ENCODE measurements at places on chromosomes 13 and 19. TPM values are rescaled to one million over a fixed set of nuclear protein-coding genes. Genes with fewer than 3 reads are reported as not detected.

GRCh38 chr13:47100214-47100853 is 203.5 kb upstream of the HTR2A start:
- H3K4me1 ChIP-seq, result peaks cover 12% of the 10 kb centered on the region
- H3K27me3 ChIP-seq, result no peaks in the 10 kb centered on the region
- DNase-seq, result no peak
- H3K4me3 ChIP-seq, result no peak overlapping the region
- no peaks in the 10 kb centered on the region for H3K36me3 ChIP-seq

Gene GGN
- total RNA-seq, result 2.8 TPM

DNA sequence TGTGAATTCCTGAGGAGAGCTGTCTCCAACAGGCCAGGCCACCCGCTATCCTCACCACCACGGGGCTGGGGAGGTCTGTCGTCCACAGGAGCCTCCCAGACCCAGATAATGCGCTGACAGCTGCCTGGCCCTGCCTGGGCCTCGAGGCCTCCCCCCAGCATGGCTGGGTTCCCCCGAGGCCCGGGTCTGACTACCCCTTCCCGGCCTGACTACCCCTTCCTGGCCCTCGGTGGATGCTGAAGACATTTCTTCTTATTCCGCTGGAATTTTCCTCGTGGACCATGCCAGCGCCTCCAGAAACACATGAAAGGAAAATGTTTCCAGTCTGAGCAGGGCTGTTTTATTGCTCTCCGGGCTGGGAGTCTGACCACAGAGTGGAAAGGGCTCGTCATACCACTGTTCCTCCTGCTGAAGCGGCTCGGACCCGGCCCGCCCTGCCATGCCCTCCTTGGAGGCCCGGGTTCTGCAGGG is 16.8 kb upstream of the COMP start:
- H3K4me3 ChIP-seq, result no peak overlapping the region
- no peaks in the 10 kb centered on the region for H3K36me3 ChIP-seq
- H3K27me3 ChIP-seq, result peaks cover 11% of the 10 kb centered on the region
- H3K27ac ChIP-seq, result peak overlapping the region; percentile 67
- no peaks in the 10 kb centered on the region for H3K4me1 ChIP-seq
- DNase-seq, result no peak

DNA sequence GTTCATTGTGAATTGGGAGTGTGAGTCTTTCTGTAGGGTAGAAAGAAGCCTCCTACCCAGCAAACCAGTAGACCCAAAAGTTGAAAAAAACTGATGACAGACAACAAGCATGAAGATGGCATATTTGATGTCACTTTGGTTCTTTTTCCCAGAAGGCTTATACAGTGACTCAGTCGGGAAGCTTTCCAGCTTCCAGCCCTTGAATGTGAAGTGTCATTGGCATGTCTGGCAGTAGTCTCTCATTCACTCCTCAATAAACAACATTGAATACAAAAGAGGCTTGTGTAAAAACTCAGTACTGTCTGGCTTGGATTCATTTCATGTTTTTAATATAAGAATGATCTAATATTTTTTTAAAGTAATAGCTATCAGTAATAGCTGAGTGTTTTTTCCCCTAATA is 68.7 kb downstream of the IPO5 start:
- peaks cover 26% of the 10 kb centered on the region for H3K36me3 ChIP-seq
- no peaks in the 10 kb centered on the region for H3K27me3 ChIP-seq
- no peak overlapping the region for H3K27ac ChIP-seq
- no peak for DNase-seq
- no peak overlapping the region for H3K4me3 ChIP-seq

- peak overlapping the region; percentile 59 for H3K27ac ChIP-seq
- DNase-seq, result no peak
- H3K36me3 ChIP-seq, result peaks cover 3% of the 10 kb centered on the region
- no peak overlapping the region for H3K4me3 ChIP-seq
Measured at GRCh38 chr13:74047931-74048600, 86.1 kb downstream of the KLF12 start.

DNA sequence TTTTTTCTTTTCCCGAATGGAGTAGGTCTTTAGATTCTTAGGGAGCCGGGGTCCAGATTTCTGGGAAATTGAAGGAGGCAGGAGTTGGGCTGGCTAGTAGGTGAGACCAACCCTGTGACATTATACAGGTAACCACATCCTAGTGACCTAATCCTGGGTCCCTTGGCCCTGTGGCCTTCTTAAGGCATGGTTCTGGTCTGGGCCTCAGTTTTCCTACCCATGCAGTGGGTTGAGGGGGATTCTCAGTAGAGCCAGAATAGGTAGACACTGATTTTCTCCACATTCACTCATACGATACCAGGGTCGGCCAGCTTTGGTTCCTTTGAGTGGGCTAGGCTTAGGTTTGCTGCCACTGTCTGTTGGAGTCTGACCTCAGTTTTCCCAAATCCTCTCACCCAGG is 7.2 kb downstream of the PPFIA3 start:
- H3K36me3 ChIP-seq, result no peaks in the 10 kb centered on the region
- H3K27ac ChIP-seq, result no peak overlapping the region
- H3K4me3 ChIP-seq, result no peak overlapping the region
- peaks cover 44% of the 10 kb centered on the region for H3K27me3 ChIP-seq

Gene PSPC1
- 92.3 TPM for total RNA-seq

- H3K27ac ChIP-seq, result no peak overlapping the region
- H3K36me3 ChIP-seq, result peaks cover 4% of the 10 kb centered on the region
- DNase-seq, result no peak
- H3K27me3 ChIP-seq, result peaks cover 6% of the 10 kb centered on the region
Measured at GRCh38 chr13:28867564-28867963, 47.4 kb downstream of the MTUS2 start.

GRCh38 chr19:54387991-54388801 is 23.5 kb upstream of the LAIR1 start:
- H3K36me3 ChIP-seq, result no peaks in the 10 kb centered on the region
- peak overlapping the region; percentile 69 for H3K27ac ChIP-seq
- no peaks in the 10 kb centered on the region for H3K4me1 ChIP-seq
- H3K27me3 ChIP-seq, result peaks cover 52% of the 10 kb centered on the region

- no peaks in the 10 kb centered on the region for H3K4me1 ChIP-seq
- peaks cover 7% of the 10 kb centered on the region for H3K36me3 ChIP-seq
- no peak overlapping the region for H3K27ac ChIP-seq
- no peak for DNase-seq
- no peak overlapping the region for H3K4me3 ChIP-seq
- no peaks in the 10 kb centered on the region for H3K27me3 ChIP-seq
Measured at GRCh38 chr19:45144431-45145269, 16.1 kb downstream of the NKPD1 start.

DNA sequence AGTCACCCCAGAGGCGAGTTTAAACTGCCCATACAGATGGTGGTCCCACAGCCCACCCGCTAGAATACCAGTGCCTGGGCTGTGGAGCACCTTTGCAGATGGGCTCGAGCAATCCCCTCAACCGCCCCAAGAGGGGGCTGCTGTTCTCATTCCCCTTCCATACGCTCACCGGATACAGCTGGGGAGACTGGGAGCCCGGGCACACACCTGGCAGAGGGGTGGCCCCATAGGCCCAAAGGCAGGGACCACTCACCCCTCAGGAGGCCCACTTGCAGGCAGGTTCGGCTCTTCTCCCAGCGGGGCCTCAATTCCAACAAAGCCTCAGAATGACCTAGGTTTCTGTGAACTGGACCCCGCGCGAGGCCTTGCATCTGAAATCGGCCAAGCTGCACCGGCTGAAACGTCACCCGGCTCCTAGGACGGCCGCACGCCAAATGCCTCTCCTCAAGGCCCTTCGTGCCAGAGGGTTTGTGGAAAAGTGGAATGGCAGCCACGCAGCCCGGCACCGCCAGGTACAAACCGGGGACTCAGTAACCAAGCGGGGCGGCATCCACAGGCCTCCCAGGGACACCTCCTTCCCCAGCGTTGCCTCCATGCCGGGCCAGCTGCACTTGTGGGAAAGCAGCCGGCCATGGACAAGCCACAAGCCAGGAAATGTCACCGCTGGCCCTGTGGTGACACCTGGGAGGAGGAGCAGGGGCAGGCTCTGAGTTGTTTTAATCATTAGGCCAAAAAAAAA is 18.7 kb downstream of the MLLT1 start:
- H3K27ac ChIP-seq, result peak overlapping the region; percentile 67
- no peak overlapping the region for H3K4me3 ChIP-seq

DNA sequence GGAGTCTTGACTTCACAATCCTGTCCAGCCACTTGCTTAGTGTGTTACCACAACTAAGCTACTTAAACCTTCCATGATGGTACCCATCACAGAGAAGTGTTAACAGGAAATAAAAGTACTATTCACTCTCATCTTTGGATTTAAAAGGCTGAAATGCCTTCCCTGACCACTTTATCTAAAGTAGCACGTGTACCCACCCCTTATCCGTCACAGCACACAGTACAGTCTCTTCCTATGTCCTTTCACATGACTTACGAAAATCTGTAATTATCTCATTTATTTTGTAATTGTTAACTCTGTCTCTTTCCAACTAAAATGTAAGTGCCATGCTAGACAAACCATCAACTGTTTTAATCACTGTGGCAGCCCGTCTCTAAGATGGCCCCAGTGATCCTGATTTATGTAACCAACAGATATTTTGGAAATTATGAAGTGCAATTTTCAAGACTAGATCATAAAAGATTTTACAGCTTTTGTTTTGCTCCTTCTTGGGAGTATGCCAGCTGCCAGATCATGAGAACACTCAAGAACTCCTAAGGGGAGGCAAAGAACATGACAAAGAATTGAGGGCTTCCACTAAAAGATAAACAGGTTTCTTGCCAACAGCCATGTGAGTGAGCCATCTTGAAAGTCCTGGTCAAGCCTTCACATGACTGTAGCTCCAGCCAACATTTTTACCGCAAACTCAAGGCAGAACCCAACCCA is 44.9 kb downstream of the DIAPH3 start:
- no peak for DNase-seq
- no peaks in the 10 kb centered on the region for H3K4me1 ChIP-seq
- peaks cover 3% of the 10 kb centered on the region for H3K36me3 ChIP-seq
- H3K27me3 ChIP-seq, result no peaks in the 10 kb centered on the region
- H3K4me3 ChIP-seq, result no peak overlapping the region
- H3K27ac ChIP-seq, result no peak overlapping the region

- no peak overlapping the region for H3K4me3 ChIP-seq
- H3K4me1 ChIP-seq, result peaks cover 1% of the 10 kb centered on the region
- H3K36me3 ChIP-seq, result peaks cover 18% of the 10 kb centered on the region
- peaks cover 11% of the 10 kb centered on the region for H3K27me3 ChIP-seq
- no peak for DNase-seq
Measured at GRCh38 chr19:867301-867793, 7.9 kb downstream of the CFD start.

- H3K4me3 ChIP-seq, result peak within 1 kb of the TSS; percentile 95
- peak within 1 kb of the TSS; percentile 94 for H3K27ac ChIP-seq
- peak; percentile 93 for DNase-seq
- no peaks in the 10 kb centered on the region for H3K27me3 ChIP-seq
Measured at GRCh38 chr19:55674841-55675660, at the start of gene EPN1. Gene EPN1, plus strand, starts transcription at chr19:55675226. Its CDS starts 3,402 bp downstream, at chr19:55678628.

- no peaks in the 10 kb centered on the region for H3K27me3 ChIP-seq
- DNase-seq, result no peak
- H3K4me1 ChIP-seq, result peaks cover 22% of the 10 kb centered on the region
- no peaks in the 10 kb centered on the region for H3K36me3 ChIP-seq
Measured at GRCh38 chr19:1874554-1875185, 10.6 kb downstream of the ABHD17A start.

DNA sequence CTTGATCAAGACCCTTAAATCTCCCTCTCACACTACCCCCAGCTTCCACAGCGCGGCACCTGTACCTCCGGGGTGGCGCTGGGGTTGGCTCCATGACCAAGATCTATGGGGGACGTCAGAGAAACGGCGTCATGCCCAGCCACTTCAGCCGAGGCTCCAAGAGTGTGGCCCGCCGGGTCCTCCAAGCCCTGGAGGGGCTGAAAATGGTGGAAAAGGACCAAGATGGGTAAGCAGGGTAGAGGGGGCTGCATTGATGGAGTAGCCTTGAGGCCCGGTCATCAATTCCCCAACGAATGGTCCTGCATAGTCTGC is 8.1 kb upstream of the CD79A start:
- H3K27ac ChIP-seq, result peak overlapping the region; percentile 91
- peaks cover 30% of the 10 kb centered on the region for H3K36me3 ChIP-seq
- no peaks in the 10 kb centered on the region for H3K27me3 ChIP-seq
- no peak for DNase-seq

- no peaks in the 10 kb centered on the region for H3K27me3 ChIP-seq
- no peaks in the 10 kb centered on the region for H3K36me3 ChIP-seq
- no peak overlapping the region for H3K27ac ChIP-seq
- H3K4me1 ChIP-seq, result no peaks in the 10 kb centered on the region
- no peak overlapping the region for H3K4me3 ChIP-seq
Measured at GRCh38 chr19:16799740-16800139, 29.5 kb upstream of the SIN3B start.

GRCh38 chr19:1650650-1651567 is 1.5 kb downstream of the TCF3 start:
- no peak for DNase-seq
- peaks cover 4% of the 10 kb centered on the region for H3K36me3 ChIP-seq
- H3K27me3 ChIP-seq, result no peaks in the 10 kb centered on the region

GRCh38 chr13:22703601-22704209 is 477.1 kb upstream of the SGCG start:
- H3K4me1 ChIP-seq, result peaks cover 11% of the 10 kb centered on the region
- no peak for DNase-seq
- H3K4me3 ChIP-seq, result peak overlapping the region; percentile 35
- H3K27me3 ChIP-seq, result peaks cover 54% of the 10 kb centered on the region
- H3K36me3 ChIP-seq, result no peaks in the 10 kb centered on the region
- H3K27ac ChIP-seq, result no peak overlapping the region

- no peak overlapping the region for H3K4me3 ChIP-seq
- no peak for DNase-seq
- H3K4me1 ChIP-seq, result peaks cover 22% of the 10 kb centered on the region
- no peak overlapping the region for H3K27ac ChIP-seq
- H3K36me3 ChIP-seq, result peaks cover 10% of the 10 kb centered on the region
Measured at GRCh38 chr13:30618930-30619279, 1.2 kb downstream of the USPL1 start.

Gene PEX11G
- total RNA-seq, result 5.5 TPM

Gene DCT
- total RNA-seq, result not detected

Gene RYR1
- 1.4 TPM for total RNA-seq

Gene KISS1R
- total RNA-seq, result 6.1 TPM

DNA sequence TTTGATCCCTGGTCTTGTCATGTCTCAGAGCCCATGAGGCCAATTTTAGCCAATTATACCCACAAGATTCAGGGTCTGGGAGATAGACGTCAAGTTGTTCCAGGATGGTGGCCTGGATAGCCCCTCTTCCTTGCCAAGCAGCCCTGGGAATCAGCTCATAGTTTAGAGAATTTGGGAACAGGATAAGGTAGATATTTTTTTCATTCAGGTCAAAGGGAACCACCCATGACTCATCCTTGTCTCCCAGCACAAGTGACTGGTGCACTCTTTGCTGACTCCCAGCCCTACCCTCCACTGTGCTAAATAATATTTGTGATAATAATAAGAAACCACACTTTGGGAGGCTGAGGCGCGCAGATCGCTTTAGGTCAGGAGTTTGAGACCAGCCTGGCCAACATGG is 17.1 kb upstream of the S1PR4 start:
- H3K27ac ChIP-seq, result no peak overlapping the region
- no peak for DNase-seq
- H3K4me1 ChIP-seq, result peaks cover 1% of the 10 kb centered on the region

Gene CYP4F2
- not detected for total RNA-seq

- H3K27ac ChIP-seq, result no peak overlapping the region
- no peak overlapping the region for H3K4me3 ChIP-seq
- peaks cover 2% of the 10 kb centered on the region for H3K36me3 ChIP-seq
- H3K4me1 ChIP-seq, result no peaks in the 10 kb centered on the region
Measured at GRCh38 chr13:36872621-36873020, 47.4 kb downstream of the SMAD9 start.
